ENCODE measurements at places on chromosomes 4 and X. TPM values are rescaled to one million over a fixed set of nuclear protein-coding genes. Genes with fewer than 3 reads are reported as not detected.

GRCh38 chrX:104922206-104922621 lies 298.3 kb downstream of the TEX13A start:
- DNase-seq = peak; percentile 61

DNA sequence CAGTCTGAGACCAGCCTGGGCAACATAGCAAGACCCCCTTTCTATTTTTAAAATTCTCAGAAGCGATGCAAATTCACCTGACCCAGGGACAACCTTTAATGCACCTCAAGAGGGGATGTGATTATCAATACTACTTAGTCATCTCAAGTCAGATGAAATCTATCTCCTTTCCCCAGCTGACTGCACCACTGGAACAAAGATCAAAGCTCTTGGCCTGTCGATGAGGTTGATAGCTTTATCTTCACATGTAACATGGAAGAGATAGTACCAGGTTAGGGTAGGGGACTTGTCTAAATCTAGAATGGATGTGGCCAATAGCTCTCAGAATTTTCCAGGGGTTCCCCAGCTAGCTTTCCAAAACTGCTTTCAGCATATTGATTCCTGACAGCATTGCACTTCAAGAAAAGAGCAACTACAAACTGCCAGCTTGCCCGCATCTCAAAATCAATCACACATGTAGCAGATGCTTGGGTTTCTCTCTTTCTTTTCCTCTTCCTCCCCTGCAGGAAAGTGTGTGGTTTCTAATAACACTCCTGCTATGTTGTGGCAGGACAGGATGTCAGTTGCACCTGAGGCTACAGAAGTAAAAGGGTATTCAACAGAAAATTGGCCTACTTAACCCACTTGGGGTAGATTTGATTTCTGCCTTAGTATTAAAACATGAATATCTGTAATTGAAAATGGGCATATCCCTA lies 12.2 kb upstream of the TMEM164 start:
- DNase-seq = no peak

Gene PAGE1
- total RNA-seq = not detected

Gene NEXMIF
- total RNA-seq = 0.32 TPM

Gene PAGE5
- not detected for total RNA-seq

All from left cardiac atrium (tissue), 4 donors.